ENCODE measurements at places on chromosomes 2 and 18.

- DNase-seq: no peak
Observed at GRCh38 chr2:78925258-78925657, 100.2 kb upstream of the REG3G start.

GRCh38 chr2:9656270-9656766, 25.5 kb upstream of the YWHAQ start:
- peak; percentile 53 for DNase-seq

GRCh38 chr18:63831080-63831788, 56.0 kb downstream of the SERPINB7 start:
- DNase-seq: no peak

DNA sequence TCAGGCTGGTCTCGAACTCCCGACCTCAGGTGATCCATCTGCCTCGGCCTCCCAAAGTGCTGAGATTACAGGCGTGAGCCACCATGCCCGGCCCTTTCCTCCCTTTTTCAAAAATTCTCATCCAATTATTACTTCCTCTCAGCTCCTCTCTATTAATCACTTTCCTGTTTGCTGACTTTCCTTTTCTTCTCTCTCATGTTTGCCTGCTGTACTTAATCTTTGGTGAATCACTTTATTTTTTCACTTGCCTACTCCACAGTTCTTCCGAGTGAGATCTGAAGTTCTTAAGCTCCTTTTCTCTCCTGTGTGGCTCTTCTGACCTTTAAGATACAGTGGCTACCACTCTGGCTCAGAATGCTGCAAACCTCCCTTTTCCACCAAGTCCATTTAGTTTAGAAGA, 126.3 kb upstream of the SERTAD2 start:
- DNase-seq: no peak

DNA sequence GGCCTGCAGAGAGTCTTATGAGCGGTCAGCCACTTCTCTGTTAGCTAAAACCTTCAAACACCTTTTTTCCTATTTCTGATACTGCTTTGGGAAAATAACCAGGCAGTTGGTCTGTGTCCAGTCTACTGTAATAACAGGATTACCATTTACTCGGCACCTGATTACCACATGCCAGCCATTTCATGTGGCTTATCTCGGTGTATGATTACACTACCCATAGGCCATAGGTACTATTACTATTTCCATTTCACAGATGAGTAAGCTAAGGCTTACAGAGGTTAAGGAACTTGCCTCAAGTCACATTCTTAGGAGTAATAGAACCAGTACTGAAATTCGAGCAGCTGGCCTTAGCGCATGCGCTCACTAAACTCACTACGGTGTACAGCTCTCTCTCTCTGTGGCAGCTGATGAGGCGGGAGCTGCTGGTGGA, 147.2 kb upstream of the L3MBTL4 start:
- DNase-seq: no peak

DNA sequence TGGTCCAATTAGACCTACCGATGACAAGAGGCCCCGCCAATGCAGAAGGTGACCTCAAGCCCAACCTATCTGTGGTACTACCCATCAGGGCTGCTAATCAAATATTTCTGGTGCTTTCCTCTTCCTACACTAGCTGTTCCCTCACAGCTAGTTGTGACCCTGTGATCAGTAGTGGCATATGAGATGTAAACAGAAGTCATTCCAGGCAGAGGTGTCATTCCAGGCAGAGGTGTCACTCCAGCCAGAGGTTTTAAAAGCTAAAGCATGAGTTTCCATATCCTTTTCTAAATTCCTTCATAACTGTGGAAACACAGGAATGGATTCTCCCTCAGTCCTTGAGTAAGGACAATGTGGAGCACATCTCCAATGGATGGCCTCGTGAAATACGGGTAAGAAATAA, 110.9 kb upstream of the DNAJC10 start:
- no peak for DNase-seq

- DNase-seq: no peak
Observed at GRCh38 chr18:49072524-49072934, 121.8 kb upstream of the SMAD7 start.

- DNase-seq: no peak
Observed at GRCh38 chr2:41967476-41968181, 80.2 kb upstream of the PKDCC start.

DNA sequence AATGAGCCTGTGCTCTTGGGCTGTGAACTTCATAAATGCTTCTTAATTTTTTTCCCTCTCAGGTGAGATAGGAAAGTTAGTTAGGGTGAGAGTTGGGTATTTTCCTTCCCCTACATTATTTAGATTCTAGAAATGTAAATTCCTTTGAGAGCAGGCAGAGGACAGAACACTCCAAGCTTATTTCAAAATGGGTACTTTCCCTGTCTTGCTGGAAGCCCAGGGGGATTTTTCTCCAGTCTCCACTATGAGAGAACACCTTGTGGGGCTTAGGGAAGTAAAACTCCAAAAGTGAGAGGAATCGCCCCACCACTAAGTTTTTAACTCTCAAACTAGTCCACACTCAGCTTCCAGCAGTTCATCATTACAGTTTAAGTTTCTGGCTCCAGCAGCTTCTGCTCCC, 253.2 kb upstream of the CTAGE1 start:
- DNase-seq: no peak

DNA sequence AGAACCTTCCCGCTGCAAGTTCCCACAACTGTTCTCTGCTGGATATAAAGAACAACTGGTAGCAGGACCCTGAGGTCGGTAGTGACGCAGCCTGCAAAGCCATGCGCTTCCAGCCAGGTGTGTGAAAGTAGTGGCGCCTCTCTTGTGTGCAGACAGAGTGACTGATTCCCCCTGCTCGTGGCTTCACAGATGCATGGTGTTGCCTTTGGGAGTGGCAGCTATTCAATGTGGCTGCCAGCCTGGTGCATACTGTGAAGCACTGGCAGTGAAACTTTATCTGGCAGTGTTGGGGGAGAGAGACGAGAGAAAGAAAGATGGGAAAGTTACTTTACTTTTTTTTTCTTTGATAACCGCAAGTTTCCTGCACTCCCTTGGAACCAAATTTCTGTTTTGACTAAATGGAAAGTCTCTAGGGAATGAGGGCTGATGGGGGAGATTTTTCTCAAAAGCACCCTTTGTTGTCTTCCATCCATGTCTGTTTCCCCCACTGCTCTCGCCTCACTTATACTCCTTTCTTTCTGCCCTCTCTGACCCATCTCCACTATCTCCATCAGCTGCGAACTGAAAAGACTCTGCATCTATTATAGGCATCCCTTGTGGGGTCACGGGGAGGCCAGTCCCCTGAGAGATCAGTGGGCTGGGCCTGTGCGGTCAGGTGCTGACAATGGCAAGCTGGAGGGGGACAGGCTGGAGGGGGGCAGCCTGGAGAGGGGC, 90.0 kb upstream of the TNP1 start:
- no peak for DNase-seq

DNA sequence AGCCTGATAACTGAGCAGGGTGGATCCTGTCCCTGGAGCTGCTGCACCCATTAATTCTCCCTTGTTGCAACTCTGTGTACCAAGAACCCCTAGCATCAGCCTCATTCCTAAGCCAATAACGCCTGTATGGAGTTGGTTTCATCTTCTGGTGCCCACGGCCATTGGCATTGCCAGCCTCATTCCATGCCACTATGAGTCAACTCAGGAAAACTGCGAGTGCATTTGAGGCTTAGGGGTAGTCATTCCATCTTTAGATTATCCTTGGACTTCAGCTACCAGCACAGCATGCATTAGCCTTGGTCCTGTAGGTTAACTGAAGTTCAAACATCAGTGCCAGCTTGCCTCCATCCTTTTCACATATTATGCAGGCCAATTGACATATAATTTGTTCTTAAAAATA, 1.4 kb upstream of the TRIM54 start:
- no peak for DNase-seq

- no peak for DNase-seq
Observed at GRCh38 chr2:10934308-10934978, 22.7 kb downstream of the KCNF1 start.

- no peak for DNase-seq
Observed at GRCh38 chr2:216372761-216373291, 543 bp upstream of the MARCHF4 start.
